ENCODE measurements at places on chromosomes 11 and 22. TPM values are rescaled to one million over a fixed set of nuclear protein-coding genes. Genes with fewer than 3 reads are reported as not detected.

DNA sequence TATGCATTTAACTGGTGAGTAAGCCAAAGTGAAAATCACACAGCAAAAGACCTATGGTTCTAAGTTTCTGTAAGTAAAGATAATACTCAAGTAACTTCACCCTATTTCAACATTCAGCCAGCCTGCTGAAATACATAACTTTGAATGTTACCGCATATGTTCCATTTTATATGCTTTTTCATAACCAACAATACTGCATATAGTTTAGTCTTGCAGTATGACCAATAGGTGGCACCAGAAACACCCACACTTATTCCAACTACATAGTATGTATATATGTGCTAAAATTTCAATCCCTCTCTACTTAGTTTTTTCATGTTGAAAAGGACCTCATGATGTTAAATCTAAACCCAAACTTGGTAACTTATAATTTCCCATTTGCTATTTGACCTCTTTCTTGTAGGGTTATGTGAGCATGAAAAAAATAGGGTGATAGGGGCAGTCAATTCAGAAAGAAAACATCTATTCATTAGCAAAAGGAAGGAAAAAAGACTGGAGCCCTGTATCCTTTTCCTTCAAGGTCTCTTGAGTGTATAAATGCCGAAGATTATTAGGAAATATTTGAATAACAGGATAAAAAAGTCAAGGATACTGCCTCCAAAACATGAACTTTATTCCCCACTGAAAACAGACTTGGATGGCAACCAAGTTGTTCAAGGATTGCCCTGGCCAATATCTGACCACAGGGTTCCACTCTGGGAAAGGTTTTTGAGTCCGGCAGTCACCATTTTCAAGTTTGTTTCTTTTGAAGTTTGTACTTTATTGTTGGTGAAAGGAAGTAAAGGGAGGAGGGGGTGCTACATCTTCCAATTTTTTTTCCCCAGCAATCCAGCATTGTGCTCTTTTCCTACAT is 23.8 kb upstream of the FZD4 start:
- no peak overlapping the region for H3K4me3 ChIP-seq
- no peak overlapping the region for H3K27ac ChIP-seq
- no peaks in the 10 kb centered on the region for H3K27me3 ChIP-seq
- H3K36me3 ChIP-seq = no peaks in the 10 kb centered on the region
- no peaks in the 10 kb centered on the region for H3K4me1 ChIP-seq

DNA sequence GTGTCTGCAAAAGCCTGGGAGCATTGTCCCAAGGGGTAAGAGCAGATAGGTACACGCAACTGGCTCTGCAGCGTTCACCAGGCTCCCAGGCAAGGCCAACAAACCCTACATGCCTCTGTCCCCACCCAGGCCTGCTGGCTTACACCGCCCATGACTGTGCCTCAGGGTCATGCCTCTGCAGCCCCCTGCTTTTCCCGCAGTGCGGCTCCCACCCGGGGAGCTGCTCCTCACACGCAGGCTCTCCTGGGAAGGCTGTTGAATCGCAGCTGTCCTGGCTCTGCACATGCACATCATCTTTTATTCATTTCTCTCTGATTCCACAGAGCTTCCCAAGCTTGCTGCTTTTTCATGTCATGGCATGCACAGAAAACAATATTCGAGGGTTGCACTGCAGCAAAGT is 29.2 kb upstream of the B3GAT1 start:
- H3K27ac ChIP-seq = no peak overlapping the region
- no peaks in the 10 kb centered on the region for H3K27me3 ChIP-seq
- DNase-seq = no peak
- H3K4me3 ChIP-seq = no peak overlapping the region

DNA sequence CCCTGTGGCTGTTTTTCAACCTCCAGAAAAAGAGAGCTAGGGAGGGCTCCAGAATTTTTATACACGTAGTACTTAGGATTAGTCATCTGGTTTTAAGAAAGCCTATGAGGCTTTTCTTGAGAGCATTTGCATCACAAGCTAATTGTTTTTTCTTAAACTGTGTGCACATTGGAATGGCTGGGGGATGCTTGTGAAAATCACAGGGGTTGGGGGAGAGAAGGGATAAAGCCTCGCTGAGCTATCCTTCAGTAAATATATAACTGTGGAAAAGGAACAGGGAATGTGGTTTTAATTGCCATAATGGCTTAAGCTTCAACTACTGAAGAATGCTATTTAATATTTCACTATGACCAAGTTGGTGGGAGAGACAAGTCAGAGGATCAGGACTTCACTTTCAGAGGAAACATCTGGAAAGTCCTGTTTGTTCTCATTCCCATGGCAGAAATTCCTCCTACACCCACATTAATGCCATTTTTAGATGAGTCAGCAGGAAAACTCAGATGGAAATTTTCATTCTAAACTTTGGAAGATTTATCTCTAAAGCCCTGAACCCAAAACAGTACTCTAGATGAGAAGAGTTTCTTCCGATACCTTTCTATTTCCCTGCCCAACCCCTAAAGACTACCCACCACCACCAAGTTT is 591.3 kb downstream of the LRRC4C start:
- H3K27ac ChIP-seq = no peak overlapping the region
- H3K4me3 ChIP-seq = no peak overlapping the region
- H3K36me3 ChIP-seq = no peaks in the 10 kb centered on the region
- no peaks in the 10 kb centered on the region for H3K27me3 ChIP-seq
- no peak for DNase-seq
- no peaks in the 10 kb centered on the region for H3K4me1 ChIP-seq

DNA sequence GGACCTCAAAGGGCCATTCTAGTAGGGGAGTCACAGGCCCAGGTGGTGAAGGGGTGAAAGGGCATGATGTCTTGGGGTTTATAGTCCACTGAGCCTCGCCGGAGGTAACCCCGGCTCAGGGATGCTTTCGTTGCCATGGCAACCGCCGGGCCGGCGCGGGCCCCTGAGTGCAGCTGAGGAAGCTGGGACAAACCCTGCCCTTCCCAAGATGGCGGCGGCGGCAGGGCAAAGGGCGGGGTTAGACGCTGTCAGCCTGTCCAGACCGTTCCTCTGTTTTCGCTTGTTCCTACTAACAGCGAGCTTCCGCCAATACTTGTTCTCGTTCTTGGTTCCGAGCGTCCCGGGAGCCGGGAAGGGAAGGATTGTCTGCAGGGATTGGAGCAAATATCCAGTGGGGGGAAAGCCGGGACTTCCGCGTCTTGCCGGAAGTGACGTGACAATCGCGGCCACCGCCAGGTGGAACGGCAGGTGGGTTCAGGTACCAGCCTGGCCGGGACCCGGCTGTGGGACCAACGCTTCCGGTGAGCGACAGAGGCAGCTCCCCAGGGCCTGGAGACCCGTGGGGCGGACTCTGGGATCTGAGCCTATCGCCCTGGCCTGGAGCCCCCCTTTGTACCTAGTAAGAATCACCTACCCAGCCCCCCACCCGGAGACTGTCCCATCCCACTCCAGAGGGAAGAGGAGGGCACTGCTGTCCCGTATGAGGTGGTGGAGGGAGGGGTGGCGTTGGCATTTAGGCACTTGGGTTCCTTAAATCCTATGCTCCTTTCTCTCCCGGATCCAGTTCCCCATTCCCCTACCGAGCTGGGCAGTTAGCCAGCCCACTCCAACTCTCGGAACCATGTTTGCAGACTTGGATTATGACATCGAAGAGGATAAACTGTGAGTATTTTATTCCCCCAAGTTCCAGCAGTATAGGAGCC is at the start of gene PICK1:
PICK1 (plus strand) TSS at position 436 of the 923 bp plus-strand sequence; CDS start at position 842, 406 bp downstream.
- H3K4me3 ChIP-seq = peak within 1 kb of the TSS; percentile 81
- DNase-seq = peak; percentile 92
- H3K27ac ChIP-seq = peak within 1 kb of the TSS; percentile 79
- H3K27me3 ChIP-seq = no peaks in the 10 kb centered on the region
- peaks cover 25% of the 10 kb centered on the region for H3K4me1 ChIP-seq

DNA sequence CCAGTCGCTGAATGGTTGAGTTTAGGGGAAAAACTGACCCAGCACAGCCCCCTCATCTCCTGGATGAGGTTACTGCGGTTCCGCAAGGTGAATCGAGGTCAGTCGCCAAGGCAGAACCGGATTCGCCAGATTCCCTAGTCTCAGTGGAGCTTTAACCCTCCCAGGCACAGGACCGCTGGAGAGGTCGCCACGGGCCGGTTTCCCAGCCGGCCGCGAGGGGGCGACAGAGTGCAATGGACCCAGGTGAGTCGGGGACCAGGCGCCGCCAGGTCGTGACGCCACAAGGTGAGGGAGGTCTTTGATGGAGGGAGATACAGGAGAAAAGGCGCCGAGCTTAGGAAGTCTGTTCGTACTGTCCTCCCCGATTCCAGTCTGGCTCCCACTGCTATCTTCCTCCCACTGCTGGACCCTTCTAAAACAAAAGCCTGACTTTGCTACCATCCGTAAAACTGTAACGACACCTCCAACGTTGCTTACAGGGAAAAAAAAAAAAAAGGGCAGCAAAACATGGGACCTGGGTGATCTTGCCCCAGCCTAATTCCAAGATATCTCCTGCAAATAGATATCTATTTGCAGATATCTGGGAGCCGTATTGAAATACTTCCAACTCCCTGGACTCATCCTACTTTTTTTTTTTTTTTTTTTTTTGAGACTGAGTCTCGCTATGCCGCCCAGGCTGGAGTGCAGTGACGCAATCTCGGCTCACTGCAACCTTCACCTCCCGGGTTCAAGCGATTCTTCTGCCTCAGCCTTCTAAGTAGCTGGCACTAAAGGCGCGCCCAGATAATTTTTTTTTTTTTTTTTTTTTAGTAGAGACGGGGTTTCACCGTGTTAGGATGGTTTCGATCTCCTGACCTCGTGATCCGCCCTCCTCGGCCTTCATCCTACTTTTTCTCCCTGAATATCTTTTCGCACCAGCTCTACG is 1.4 kb upstream of the GGA1 start:
- peaks cover 26% of the 10 kb centered on the region for H3K4me1 ChIP-seq
- H3K4me3 ChIP-seq = peak overlapping the region; percentile 56
- peak overlapping the region; percentile 94 for H3K27ac ChIP-seq
- DNase-seq = peak; percentile 92
- no peaks in the 10 kb centered on the region for H3K27me3 ChIP-seq

DNA sequence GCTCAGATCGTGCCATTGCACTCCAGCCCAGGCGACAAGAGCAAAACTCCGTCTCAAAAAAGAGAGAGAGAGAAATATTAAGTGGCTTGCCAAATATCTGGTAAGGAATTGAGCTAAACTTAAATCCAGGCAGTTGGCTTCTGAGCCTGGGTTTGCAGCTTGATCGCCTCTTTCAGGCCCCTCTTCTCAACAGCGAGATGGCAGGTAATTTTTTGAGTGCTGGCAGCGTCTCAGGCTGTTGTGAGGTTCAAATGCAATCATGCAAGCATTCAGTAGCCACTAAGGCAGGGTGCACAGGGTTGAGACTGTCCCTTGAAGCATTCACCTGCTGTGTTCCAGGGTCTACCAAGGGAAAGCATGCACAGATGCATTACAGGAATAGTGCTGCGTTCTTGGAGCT is 670 bp upstream of the CTSF start:
- peaks cover 9% of the 10 kb centered on the region for H3K4me1 ChIP-seq
- no peak overlapping the region for H3K4me3 ChIP-seq
- no peak for DNase-seq
- H3K27me3 ChIP-seq = peaks cover 7% of the 10 kb centered on the region
- no peak overlapping the region for H3K27ac ChIP-seq
- no peaks in the 10 kb centered on the region for H3K36me3 ChIP-seq

GRCh38 chr11:24900514-24900913 is 403.7 kb downstream of the LUZP2 start:
- H3K4me3 ChIP-seq = no peak overlapping the region
- DNase-seq = no peak
- no peaks in the 10 kb centered on the region for H3K4me1 ChIP-seq
- H3K27me3 ChIP-seq = no peaks in the 10 kb centered on the region
- H3K36me3 ChIP-seq = no peaks in the 10 kb centered on the region

GRCh38 chr11:30697032-30697431 is 110.9 kb upstream of the MPPED2 start:
- H3K27ac ChIP-seq = no peak overlapping the region
- H3K36me3 ChIP-seq = no peaks in the 10 kb centered on the region
- no peaks in the 10 kb centered on the region for H3K27me3 ChIP-seq
- no peak for DNase-seq

DNA sequence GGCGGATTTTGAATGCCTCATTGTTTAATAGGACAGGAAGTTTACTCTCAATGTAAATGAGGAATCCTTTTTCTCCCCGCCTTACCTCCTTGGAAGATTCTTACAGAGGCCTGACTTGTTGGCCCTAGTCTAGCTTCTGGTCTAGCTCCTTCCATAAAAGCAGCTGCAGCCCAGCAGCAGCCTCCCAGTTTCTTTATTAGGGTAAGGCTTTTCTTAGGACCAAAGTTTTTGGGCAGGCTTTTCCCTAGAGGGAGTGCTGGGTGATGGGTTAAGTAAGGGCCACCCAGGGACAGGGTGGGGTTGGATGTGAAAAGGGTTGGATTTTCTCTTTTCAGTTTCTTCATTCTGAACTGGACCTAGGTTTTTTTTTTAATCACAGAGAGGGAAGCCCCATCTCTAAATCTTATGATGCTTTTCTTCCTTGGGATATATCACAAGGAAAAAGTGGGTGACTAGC is 49.7 kb downstream of the LIF start:
- H3K4me1 ChIP-seq = peaks cover 24% of the 10 kb centered on the region
- no peak overlapping the region for H3K27ac ChIP-seq
- DNase-seq = no peak
- no peaks in the 10 kb centered on the region for H3K36me3 ChIP-seq

DNA sequence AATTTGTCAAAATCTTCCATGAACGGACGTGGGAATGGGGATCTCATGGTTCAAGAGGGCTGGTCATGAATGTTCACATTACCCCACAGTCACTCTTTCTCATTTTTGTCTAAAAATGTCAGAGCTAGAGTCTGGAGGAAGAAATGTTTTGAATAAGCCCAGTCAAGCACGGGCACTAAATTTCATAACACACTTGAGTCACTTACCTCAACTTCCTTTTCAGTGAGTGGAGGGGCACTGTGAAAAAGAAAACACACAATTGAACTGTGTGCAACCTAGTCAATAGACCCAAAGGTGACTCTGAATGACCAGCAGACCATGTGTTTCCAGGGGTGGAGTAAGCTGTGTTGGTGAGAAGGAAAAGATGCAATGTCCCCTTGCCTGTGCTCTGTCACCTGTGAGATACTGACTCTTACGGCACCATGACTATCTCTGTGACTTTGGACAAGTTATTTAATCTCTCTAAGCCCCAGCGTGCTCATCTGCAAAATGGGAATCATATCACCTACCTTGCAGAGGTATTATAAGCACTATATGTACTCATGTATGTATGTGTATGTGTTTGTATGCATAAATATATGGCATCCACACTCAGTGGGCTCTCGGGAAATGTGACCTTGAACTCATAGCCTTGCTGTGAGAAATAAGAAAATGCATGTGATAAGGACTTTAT is 38.2 kb upstream of the LYVE1 start:
- H3K27ac ChIP-seq = peak overlapping the region; percentile 84
- no peaks in the 10 kb centered on the region for H3K27me3 ChIP-seq

GRCh38 chr11:121112498-121113455 is 11.7 kb downstream of the TECTA start:
- H3K4me3 ChIP-seq = no peak overlapping the region
- no peak overlapping the region for H3K27ac ChIP-seq
- peaks cover 4% of the 10 kb centered on the region for H3K27me3 ChIP-seq

- peaks cover 4% of the 10 kb centered on the region for H3K4me1 ChIP-seq
- H3K27me3 ChIP-seq = no peaks in the 10 kb centered on the region
- no peak for DNase-seq
- no peak overlapping the region for H3K4me3 ChIP-seq
- no peaks in the 10 kb centered on the region for H3K36me3 ChIP-seq
- no peak overlapping the region for H3K27ac ChIP-seq
Observed at GRCh38 chr11:2214527-2215229, 43.1 kb upstream of the TH start.

The OR6T1 gene
- polyA plus RNA-seq = not detected

The CABP4 gene
- 3.2 TPM for polyA plus RNA-seq

The ETS1 gene
- 118 TPM for polyA plus RNA-seq

The KIF18A gene
- 1.2 TPM for polyA plus RNA-seq

The PRR14L gene
- 10.8 TPM for polyA plus RNA-seq

The BTBD18 gene
- polyA plus RNA-seq = not detected

Measured in B cell (primary cell).